ENCODE measurements at places on chromosomes 6 and 20. TPM values are rescaled to one million over a fixed set of nuclear protein-coding genes. Genes with fewer than 3 reads are reported as not detected.
A peak's percentile ranks its signal among the peaks of the same experiment; 100 is the strongest.

DNA sequence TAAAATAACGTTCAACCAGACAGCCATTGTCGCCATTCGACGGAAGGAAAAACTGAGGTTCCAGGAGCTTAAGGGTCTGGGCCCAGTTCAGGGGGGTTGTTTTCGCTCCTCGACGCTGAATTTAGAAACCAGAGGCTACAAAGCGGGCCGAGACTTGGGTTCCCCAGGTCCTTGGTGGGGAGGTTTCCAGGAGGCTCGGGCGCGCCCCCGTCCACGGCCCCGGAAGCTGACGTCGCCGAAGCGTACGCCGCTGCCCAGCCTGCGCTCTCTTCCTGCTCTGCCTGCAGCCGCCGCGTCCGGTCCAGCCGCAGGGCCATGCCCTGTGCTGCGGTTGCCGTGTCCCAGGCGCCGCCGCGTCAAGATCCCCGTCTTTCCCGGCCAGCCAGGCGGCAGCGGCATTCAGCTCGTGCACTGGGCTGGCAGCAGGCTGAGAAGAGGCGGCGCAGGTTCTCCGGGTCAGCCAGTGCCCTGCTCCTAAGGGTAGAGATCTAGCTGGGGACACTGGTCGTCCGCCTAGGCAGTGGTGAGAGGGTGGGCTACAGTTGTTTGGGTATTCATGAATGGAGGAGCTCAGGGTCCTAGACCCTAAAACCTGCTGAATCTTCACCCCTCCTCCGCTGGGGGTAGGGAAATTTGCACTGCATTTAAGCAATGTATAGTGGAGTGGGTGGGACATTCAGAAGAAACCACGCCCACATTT lies 901 bp upstream of the TRIM26 start:
- DNase-seq, result peak; percentile 73

DNA sequence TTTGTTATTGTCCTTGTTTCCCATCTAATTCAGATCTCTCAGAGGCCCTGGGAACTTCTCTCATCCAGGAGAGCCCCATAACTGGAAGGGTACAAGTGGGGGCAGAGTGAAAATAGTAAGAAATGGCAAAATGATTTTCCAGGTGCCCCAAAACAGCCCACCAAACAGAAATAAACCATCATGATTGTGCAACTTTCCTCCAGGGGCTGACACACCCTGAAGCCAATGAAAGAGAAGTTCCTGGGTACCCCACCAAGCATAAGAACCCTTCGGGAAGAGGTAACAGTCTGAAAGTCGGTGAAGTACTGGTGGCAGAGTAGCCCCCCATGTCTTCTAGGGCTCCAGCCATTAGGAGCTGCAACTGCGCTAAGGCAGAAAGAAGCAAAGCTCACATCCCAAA lies 282.0 kb downstream of the PTPRT start:
- DNase-seq, result no peak

DNA sequence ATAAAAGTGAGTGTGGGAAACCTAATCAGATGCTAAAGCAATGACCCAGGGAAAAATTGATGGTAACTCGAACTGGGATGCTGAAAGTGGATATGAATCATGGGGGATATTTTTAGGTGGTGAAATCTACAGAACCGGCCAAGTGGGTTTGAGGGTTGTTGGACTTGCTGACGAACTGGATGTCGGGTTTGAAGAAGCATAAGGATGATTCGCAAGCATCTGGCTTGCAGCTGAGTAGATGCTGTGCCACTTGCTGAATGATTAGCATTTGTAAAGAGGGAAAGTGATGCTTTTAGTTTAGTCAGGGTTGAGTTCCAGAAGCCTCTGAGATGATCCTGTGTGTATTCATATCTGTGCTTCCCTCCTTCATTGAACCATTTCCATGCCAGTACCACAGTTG lies 54.9 kb downstream of the UBR2 start:
- no peak for DNase-seq

- peak; percentile 53 for DNase-seq
Observed at GRCh38 chr6:43247114-43247999, 4.1 kb downstream of the TTBK1 start.

- DNase-seq, result no peak
Observed at GRCh38 chr6:53654745-53655240, 10.8 kb downstream of the KLHL31 start.

DNA sequence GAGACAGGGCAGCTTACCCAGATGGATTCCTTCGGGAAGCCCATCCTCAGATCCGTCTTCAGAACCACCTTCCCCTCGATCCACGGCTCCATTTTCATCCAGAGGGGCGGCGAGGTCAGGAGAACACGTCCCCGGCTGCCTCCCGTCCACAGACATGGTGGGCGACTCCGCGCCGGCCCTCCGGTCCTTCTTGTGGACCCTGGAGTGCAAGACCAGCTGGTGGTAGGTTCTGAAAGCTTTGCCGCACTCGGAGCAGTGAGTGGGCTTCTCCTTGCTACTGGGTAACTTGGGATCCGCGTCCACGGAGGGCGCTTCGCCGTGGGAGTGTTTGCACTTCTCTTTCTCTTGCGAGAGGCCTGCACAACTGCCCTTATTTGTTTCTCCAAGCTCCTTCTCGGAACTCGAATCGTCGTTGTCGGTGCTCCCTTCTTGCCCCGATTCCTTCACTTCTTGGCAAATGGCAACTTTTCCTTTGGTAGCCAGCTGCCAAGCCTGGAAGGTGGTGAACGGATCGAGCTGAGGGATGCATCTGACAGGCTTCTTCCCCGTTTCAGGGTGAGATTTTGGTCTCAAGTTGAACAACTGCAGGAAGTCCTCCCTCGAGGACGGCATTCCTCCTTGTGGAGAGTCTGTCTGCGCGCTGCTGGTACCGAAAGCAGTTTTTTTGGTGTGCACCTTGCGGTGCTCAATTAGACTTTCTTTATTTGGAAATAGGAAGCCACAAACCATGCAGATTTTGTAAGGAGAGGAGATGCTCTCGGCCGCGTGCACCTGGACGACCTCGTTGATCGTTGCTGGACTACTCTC lies 12.0 kb downstream of the ZNF217 start:
- no peak for DNase-seq

DNA sequence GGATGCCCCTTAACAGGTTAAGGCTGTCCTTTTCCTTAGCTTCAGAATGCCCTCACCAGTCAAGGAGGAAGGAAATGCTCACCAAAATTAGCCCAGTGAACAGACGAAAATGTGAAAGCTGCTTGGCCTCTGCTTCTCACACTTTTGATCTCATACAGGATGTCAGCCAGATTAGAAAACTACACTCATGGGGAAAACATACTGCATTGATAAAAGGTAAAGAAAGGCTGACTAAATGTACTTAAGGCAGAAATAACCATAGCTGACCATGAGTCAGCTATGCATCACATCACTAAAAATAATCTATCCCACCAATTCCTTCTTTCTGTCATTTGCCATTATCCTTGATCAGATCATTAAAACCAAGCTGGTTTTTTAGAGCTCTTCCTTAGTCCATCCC lies 198.4 kb upstream of the TENT5A start:
- no peak for DNase-seq

- DNase-seq, result no peak
Observed at GRCh38 chr20:62583424-62583920, 58.8 kb upstream of the SLCO4A1 start.

GRCh38 chr6:50891290-50891689 lies 72.6 kb downstream of the TFAP2B start:
- DNase-seq, result no peak

DNA sequence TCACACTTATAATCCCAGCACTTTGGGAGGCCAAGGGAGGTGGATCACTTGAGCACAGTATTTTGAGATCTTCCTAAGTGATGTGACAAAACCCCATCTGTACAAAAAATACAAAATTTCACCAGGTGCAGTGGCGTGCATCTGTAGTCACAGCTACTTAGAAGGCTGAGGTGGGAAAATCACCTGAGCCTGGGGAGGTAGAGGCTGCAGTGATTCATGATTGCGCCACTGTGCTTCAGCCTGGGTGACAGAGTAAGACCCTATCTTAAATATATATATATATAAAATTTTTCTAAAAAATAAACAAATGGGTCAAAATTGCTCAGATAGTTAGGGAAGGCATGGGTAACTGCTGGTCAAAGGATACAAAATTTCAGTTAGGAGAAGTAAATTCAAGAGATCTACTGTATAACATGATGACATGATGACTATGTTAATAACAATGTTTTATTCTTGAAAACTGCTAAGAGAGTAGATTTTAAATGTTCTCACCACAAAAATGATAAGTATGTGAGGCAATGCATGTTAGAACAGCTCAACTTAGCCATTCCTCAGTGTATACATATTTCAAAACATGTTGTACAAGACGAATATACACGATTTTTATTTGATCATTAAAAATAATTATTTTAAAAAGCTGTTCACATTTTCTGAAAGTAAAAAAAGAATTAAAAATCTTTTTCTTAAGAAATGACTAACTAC lies 24.4 kb downstream of the TBC1D32 start:
- no peak for DNase-seq

DNA sequence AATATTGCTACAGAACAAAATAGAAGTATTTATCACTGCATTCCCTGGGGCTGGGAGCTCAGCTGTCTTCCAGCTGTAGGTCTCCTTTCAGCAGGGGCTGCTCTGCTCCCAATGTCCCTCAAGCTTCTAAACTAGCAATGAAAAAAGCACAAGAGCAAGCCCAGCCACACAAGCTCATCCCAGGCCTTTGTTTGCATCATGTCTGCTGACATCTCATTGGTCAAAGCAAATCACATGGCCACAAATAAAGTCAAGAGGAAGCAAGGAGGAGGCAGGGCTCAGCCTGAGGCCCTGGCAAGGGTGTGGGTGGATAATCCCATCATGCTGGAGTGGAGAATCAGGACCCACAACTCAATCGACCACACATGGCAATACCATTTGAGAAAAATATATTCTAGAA lies 2.2 kb upstream of the BFSP1 start:
- DNase-seq, result peak; percentile 85

Gene RFX6
- polyA plus RNA-seq, result not detected

Gene SAMD3
- polyA plus RNA-seq, result not detected

Gene HCK
- polyA plus RNA-seq, result not detected

Gene SIRPD
- polyA plus RNA-seq, result not detected

All from A549 (cell line).